ENCODE measurements at places on chromosomes 2 and 18.
A peak's percentile ranks its signal among the peaks of the same experiment; 100 is the strongest.

- no peak for DNase-seq
Measured at GRCh38 chr2:45930396-45930792, 278.9 kb downstream of the PRKCE start.

DNA sequence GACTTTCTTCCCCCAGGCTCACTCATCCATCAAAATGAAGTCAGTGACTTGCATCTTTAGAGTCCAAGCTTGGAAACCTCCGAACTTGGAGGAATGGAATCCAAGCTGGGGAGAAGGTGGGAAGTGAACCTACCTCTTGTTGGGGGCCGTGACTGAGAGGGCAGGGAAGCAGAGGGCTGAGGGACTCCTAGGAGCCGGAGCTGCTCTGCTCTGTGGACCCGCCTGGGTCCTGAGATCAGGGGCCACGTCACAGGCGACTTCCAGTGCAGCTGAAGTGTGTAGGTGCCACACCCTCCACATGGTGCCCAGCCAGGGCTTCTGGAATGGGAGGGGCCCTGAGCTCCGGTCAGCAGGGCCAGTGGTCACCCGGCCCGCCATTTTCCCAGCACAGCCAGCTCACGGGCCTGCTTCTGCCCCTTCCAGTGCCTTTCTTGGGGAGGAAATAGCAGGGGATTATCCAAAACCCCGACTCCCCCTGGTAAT is 63.4 kb upstream of the OTOS start:
- no peak for DNase-seq

DNA sequence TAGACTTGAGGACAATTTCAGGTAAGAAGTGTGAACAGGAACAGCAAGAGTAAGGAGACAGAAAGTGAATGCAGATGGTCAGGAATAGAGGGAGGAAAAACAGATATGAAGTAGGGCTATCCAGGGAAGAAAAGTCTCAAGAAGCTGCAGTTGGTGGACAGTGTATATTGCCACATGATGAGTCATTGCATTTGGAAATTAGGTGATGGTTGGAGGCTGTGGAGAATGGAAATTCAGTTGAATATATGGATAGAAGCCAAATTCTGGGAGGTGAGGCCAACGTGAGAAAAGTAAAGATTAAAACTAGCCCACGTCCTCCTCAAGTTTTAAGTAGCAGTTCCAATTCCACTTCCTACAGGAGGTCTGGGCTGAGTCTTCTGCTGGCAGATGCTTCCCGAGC is 158.4 kb downstream of the UBE2E3 start:
- DNase-seq, result no peak

DNA sequence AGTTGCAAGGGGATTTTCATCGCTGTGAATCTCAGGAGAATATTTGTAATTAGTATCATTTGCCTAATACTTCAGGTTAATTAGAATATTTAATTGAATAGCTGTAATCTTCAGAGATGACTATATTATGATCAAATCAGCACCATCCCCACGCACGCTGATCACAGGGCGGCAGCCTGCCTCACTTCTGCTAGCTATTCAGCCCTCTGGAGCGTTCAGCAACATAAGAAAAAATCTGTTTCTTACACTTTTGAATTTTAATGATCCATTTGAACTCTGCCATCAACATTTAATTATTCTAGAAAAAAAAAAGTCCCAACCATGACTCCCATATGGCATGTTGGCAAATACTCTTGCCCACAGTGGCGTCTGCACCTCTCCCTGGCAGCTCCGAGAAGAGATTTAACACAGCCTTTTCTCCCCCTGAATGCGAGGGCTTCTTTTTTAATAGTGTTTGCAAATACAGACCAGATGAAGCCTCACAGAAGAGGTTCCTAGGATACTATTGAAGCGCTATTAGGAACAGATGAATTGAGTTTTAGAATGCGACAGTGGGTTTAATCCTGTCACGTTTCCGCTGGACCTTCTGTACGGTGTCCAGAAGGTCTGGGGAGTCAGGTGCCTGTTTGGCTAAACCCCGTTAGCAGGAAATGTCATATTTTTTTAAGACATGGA is 731.9 kb upstream of the SALL3 start:
- no peak for DNase-seq

DNA sequence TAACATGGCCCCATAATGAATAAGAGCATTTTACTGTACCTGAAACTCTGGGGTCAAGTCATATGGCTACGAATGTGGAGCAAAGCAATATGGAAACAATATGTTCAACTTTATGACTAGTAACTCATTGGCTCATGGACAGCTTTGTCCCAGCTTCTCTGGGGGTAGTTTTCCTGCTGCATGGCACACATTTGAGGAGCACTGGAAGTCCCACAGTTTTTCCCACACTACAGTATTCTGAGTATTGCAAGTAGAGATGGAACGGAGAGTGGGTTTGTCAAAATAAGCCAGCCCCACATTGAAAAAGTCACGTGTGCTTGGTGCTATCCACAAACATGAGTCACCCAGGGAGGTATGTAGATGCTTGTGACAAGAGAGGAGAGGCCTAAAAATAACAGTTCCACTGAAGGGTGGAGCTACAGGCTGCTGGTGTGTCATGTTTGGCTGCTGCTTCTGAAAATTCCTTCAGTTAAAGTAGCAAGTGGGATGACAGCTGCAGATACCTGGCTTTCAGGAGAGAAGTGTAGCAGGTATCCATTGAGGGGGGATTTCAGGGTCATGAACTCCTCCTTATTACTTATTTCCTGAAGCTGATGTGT is 48.2 kb upstream of the CTAGE1 start:
- peak; percentile 92 for DNase-seq

DNA sequence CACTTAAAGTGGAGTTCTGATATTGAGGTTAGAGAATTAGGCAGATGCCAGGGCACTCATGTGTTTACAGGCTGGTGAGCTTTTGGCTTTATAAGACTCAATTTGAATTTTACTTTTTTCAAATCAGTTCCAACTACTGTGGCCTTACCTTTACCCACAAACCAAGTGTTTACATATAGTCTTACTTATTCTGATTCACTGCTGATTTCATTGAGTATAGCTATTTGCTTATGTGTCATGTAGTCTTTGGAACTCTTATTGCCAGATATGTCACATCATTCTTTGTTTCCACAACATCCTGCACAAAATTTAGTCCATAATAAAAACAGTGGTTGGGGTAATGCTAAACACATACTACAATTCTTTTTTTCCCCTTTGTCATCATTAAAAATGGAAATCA is 96.5 kb downstream of the XIRP2 start:
- no peak for DNase-seq

- DNase-seq, result no peak
Measured at GRCh38 chr2:34098256-34098655, 499.2 kb upstream of the FAM98A start.

GRCh38 chr18:12929477-12930083 is 18.2 kb upstream of the SEH1L start:
- no peak for DNase-seq

DNA sequence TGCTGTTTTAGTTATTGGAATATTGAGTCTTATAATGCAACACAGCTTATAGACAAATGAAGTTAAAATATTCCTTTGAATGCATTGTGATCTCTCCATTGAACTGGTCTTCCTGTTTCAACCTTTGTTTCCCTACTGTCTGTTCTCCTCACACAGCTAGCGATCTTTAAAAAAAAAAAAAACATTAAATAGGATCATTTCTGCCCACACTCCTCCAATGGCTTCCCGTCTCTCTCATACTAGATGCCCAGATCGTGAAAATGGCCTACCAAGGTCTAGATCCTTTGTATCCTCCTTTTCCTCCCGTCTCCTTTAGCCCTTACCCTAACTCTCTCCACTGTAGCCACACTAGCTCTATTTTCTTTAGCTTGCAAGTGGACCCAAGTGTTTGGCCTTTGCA is 2.4 kb downstream of the FAM171B start:
- DNase-seq, result no peak

- no peak for DNase-seq
Measured at GRCh38 chr2:128543646-128544045, 225.0 kb upstream of the HS6ST1 start.

DNA sequence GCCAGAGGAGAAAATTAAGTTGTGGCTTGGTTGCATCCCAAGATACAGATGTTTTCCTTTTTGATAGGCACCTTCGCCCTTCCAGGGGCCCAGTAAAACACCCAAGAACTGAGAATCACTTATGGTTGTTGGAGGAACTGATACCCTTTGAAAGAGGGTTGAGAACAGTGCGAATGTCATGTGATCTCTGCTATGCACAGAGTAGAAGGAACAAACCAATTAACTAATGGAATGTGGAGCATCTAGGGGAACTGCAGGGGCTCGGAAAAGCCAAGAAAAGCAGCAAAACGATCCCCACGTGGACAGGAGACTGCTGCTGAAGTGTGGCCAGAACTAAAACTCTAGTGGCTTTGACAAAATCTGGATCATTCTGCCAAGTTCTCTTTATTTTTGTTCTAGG is 58.8 kb downstream of the APOB start:
- DNase-seq, result peak; percentile 48

- peak; percentile 84 for DNase-seq
Measured at GRCh38 chr2:229714736-229715541, 584 bp upstream of the DNER start.

GRCh38 chr2:190947141-190947540 is 66.5 kb downstream of the GLS start:
- no peak for DNase-seq

DNA sequence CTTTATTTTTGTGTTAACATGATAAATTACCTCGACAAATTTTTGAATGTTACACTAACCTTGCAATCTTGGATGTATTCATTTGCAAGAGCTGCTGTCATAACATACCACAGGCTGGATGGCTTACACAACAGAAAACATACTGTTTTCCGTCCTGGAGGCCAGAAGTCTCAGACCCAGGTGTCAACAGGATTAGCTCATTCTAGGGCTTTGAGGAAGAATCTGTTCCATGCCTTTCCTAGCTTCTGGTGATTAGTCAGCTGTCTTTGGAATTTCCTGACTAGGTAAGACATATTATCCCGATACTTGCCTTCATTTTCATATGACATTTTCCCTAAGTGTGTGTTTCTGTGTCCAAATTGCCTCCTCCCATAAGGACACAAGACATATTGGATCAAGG is 188.6 kb upstream of the CDH19 start:
- DNase-seq, result peak; percentile 2

DNA sequence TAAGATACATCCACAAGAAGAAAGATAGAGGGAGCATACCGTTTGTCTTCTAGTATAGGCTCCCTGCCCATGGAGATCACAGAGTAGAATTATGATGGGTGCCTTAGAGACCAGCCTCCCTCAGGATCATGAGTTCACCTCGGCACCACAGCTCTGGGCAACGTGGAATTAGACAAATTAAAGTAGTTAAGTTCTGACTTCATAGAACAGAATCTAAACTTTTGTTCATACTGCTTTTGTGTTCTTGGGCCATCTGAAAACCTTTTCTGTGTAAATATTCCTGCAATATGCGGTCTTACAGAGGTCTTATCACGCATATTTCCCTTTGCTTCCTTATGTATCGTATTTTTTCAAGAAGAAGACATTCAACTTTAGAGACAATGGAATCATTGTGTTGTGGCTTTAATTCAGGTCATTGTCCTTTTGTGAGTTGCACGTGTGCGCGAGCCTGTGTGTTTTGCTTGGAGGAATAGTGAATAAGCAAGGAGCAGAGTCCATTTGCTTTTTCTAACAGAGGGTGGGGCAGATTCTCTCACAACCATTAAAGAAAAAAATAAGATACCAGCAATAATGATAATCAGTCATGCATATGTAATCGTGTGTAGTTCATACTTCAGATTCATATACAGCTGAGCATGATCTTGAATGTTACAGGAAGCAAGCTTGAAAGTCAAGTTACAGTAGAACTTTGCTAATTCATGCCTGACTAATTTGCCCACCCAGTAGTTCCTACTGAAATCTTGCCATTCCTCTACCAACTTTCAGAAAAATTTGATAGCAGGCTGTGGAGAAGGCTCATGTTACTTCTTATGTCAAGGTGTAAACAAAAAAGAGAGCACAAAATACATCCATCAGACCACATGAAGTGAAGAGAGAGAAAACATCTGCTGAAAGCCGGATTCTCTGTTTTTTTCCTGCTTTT is 243.6 kb downstream of the NEDD4L start:
- no peak for DNase-seq

DNA sequence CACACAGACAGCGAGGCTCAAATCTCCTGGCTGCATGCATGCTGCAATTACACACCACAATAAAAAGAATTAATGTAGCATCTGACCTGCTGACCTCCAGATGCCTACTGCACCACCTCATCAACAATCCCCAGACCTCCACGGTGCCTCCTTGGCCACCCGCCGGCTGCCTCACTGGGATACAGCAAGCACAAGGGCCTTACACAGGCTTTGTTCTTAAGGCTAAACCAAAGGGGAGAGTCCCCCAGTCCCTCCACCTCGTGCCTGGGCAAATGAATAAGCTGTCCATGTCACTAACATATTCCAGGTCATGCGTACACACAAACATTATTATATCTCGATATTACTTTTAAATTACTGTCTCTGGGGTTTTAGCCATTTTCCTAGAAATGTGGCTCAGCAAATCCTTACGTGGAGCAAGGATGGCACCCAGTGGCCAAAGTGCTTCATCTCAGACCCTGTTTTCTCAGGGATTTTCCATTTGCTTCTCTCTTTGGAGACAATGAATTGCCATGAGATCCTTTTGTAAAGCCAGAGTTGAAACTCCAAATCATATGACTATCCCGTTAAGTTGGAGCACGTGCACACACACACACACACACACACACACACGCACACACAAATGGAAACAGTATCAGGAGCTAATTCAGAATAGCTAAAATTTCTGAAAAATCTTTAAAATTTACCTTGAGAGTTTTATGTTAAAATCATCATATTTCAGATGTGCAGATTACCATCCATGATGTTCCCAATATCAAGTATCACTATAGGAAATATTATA is 313.8 kb downstream of the PDE11A start:
- peak; percentile 65 for DNase-seq

DNA sequence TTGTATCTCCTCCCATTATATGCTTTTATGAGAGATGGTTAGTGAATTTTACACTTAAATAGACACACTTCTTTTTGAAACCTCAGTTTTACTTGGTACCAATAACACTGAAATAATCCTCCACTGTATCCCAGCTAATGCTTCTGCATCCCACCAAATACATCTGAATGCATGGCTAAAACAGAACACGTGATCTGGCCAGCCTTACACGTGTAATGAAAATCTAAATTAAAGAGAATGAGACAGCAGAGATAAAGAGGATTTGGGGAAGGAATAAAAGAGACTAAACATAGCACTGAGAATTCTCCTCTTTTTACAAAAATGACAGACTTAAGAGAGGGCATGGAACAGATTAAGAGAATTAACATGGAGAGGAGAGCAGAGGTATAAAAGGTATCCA is 612.2 kb downstream of the NRXN1 start:
- no peak for DNase-seq

- no peak for DNase-seq
Measured at GRCh38 chr18:703213-703967, 9.0 kb downstream of the ENOSF1 start.

DNA sequence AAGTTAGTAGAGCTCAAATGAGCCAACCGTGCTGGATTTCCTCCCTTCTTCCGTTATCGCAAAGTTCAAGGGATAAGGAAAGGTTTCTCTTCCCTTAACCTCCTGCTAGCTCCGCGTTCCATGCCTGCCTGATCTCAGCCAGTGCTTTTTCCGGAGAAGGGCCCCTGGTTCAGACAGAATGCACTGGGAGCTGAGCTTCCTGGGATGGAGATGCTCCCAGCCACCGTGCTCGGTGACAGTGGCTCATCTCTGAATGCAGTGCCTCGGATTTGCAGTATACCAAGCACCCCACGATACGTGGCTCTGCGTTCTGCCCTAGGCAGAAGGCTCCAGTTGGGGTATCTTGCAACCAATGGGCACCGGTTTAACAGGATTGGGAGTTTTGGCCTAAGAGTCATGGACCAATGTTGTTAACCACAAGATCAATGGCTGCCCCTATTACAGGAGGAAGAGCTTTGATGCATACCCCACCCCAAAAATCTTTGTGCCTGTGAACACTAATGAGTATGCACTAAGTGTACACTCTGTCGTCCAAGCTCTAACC is 876 bp downstream of the CNTNAP5 start:
- DNase-seq, result no peak

Measured in muscle of back (tissue), 13 donors.